ENCODE measurements at places on chromosomes 5 and 9.

DNA sequence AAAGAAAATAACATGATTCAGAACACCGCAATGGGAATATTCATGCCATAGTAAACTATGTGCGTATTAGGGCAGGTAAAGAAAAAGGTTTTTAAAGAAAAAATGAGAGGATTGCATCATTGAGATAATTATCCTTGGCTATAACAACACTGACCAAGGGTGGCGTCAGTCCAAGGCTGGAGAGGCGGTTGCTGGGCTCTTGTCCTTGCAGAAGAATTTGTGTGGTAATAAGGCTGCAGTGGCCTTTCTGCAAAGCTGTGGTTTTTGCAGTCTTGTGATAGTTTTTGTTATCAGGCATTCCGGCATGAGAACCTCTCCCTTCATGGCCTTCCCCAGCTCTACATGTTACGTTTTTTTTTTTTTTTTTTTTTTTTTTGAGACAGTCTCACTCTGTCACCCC lies 14.0 kb downstream of the BOD1 start:
- DNase-seq = no peak

GRCh38 chr9:81292056-81292805 lies 397.1 kb downstream of the TLE1 start:
- no peak for DNase-seq

DNA sequence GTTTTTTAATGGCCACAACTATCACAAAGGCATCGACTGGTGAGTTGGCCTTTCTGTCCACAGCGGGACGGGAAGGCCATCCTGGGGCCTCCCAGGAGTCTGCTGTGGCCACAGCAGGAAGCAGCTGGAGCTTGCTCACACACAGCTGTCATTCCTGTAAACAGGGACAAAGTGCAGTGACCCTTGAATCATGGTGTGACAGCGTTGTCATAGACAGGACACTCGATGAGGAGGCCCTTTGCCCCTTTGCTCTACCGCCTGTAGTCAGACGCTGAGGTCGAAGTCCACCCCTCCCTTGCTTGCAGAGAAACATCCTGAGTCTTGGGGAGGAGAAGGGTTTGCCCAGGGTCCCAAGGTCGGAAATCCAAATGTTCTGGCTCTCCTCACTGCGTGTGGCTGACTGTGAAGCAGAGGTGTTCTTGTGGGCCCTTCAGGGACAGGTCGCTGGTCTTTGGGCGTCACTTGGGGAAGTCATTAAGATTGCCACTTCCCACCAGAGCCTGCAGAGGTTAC lies 35.1 kb downstream of the NDST1 start:
- no peak for DNase-seq

DNA sequence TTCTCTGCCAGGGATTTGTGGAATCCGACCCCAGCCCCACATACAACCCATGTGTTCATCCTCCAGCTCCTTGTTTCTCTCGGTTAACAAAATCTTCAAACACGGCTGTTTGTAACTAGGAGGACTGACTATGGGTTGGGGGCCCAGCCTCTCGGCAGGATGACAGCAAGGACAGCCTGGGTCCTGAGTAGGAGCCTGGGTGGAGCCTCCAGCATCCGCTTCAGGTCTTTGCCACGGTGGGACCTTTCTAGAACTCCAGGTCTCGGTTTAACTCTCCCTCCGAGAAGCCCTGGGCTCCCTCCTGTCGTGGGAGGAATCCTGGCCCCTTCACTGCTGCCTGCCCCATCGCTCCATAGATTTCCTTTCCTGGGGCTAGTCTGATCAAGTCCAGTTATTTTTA lies 248.5 kb downstream of the PBX3 start:
- no peak for DNase-seq

DNA sequence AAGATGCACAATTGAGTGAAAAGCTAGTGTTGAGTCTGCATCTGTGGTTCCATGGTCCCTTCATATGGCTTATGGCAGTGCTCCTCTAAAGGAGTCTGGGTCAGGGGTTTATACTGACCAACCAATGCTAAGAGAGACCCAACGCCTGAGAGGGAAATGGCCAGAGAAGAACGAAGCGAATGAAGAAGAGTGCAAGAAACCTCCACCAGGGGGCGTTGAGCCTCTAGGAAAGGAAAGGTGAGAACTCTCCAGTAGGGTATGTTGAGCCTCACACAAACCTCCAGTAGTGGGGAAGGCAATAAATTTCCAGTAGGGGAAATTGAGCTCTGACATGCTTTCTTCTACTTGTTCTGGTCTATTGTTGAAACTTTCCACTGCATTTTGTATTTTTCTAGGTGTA lies 470.6 kb downstream of the PRDM9 start:
- no peak for DNase-seq

DNA sequence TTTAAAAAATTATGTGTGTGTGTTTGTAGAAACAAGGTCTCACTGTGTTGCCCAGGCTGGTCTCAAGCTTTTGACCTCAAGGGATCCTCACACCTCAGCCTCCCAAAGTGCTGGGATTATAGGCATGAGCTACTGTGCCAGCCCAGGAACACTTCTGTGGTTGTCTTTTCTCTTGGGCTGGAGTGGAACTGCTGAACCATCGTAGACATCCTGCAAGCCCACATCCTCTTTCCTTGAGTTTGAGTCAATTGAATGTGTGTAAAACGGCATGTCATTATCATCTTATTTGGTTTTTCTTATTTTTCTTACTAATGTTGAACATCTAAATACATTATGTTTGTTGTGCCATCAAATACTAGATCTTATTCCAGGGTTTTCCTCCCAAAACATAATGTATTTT lies 40.0 kb downstream of the EHMT1 start:
- DNase-seq = no peak

GRCh38 chr5:180602481-180603075 lies 11.3 kb upstream of the SCGB3A1 start:
- DNase-seq = no peak

- no peak for DNase-seq
These were observed 117.5 kb upstream of the FSTL4 start for GRCh38 chr5:133729800-133730199.

DNA sequence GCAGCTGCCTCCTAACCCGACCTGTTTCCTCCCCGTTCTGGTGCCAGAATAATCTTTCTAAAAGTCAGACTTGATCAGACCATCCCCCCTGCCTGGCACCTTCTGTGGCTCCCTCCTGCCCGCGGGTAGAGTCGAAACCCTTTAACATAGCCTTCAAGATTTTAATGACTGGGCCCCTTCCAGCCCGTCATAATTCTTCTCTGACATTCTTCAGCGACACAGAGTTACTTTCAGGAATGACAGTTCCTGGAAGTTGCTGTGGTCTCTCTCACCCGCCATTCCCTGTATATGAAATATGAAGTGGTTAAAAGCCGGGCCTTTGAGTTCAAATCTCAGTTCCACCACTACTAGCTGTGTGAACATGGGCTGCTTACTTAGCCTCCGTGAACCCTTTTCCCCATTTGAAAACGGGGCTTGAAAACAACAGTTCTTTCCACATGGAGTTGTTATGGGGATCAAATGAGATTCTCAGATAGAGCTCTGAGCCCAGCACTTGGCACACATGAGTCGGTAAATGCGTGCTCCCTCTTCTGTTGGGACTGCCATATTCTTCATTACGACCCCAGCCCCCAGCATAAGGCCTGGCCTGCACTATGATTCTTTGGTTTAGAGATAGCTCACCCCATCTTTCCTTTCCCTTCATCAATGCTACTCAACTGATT lies 737 bp downstream of the NANS start:
- peak; percentile 18 for DNase-seq

GRCh38 chr9:8429768-8430167 lies 630.2 kb upstream of the DMAC1 start:
- DNase-seq = no peak

- no peak for DNase-seq
These were observed 139.6 kb downstream of the GABRB2 start for GRCh38 chr5:161406880-161407279.

- DNase-seq = peak; percentile 13
These were observed 207.9 kb downstream of the C9orf50 start for GRCh38 chr9:129412814-129413536.

GRCh38 chr5:146734936-146735577 lies 143.5 kb downstream of the PPP2R2B start:
- no peak for DNase-seq
